ENCODE measurements at places on chromosomes 7 and 10.

DNA sequence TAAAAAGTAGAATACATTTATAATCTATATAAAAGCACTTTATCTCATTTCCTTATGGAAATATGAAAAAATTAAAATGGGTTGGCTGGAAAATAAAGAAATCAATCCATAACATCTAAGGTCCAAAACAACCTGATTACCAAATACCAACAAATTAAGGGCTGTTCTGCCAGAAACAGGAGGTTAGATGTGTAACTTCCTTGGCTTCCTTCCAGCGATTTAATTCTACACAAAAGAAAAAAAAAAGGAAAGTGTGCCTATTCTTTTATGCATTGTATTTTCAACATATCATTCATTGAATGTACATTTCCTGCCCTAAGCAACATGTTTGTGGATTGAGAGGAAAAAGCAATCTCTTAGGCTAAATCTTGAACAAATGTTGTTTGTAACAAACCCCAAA is 36.2 kb upstream of the USP6NL start:
- DNase-seq, result no peak

- no peak for DNase-seq
Observed at GRCh38 chr10:130871406-130871805, 440.1 kb downstream of the TCERG1L start.

DNA sequence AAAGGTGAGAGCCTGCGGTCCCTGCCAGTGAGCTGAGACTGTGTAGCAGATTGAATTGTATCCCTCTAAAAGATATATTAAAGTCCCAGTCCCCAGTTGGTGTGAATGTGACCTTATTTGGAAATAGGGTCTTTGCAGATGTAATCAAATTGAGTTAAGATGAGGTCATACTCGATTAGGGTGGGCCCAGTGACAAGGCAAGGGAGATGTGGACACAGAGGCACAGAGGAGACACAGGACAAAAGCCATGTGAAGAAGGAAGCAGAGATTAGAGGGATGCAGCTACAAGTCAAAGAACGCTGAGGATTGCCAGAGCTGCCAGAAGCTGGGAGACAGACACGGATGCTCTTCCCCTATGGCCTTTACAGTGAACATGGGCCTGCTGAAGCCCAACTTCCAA is 104.3 kb downstream of the CLEC2L start:
- no peak for DNase-seq

GRCh38 chr7:108461840-108462239 is 5.6 kb upstream of the NRCAM start:
- DNase-seq, result no peak

DNA sequence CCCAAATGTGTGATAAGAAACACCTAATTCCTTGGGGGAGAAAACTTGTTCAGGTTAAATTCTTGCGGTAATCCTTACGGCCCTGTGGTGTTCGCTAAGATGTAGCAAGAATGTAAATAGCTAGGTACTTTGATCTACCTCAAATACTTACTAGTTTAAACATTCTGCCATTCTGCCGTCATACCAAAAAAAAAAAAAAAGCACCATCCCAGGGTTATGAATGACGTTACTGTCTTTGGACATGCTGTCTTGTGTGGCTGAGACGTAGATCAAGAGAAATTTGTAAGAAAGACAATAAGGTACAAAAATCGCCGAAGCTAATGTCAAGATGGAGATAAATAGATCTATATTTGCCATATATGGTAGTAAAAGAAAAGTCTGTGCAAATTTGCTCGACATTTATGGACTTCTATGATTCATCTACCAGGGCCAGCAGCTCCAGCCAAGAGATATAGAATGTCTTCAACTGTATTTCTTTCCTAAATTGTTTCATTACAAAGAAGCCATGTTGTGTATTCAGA is 195.6 kb downstream of the CUX1 start:
- DNase-seq, result no peak

GRCh38 chr10:68223535-68224165 is 8.3 kb downstream of the ATOH7 start:
- DNase-seq, result no peak

- no peak for DNase-seq
Observed at GRCh38 chr7:17535776-17536175, 237.3 kb downstream of the AHR start.

GRCh38 chr7:20449176-20449575 is 118.5 kb downstream of the ITGB8 start:
- DNase-seq, result no peak

GRCh38 chr10:48594371-48594770 is 10.5 kb downstream of the ARHGAP22 start:
- no peak for DNase-seq

DNA sequence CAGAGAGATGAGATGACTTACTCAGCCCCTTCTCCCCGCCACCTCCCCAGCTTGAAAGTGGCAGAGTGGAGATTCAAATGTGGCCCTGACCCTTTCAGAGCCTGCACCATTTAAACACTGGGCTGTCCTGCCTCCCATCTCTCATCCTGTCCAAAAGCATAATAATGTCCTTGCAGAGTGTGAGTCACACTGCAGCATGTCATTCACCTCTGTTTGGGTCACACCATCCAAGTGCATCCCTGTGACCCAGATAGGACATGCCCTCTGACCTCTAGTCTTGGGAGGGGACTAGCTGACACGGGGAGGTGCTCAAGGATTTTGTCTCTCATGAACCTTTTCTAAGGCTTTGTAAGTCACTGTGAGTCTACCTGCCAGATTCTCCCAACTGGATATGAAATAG is 89.1 kb upstream of the PDCD4 start:
- no peak for DNase-seq

GRCh38 chr7:139876622-139877283 is 47.7 kb downstream of the TBXAS1 start:
- no peak for DNase-seq

GRCh38 chr7:123351516-123352505 is 152.0 kb upstream of the SLC13A1 start:
- DNase-seq, result no peak

DNA sequence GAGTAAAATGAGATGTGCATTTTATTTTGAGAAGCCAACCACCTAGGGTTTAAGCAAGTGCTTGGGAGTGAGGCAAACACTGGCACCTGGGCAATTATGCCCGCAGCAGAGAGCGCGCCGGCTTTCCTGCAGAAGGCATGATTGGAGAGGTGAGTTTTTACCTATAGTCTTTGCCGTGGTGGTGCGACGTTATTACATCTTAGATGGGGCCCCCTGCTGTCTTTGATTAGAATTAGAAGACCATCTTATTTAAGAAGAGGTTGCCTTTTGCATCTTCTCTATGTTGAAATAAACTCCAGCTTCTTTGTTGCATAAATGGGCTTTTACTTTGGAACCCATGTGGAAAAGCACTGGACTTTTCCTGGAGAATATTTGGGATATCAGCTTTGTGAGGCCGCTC is 409.5 kb downstream of the GLRX3 start:
- no peak for DNase-seq

DNA sequence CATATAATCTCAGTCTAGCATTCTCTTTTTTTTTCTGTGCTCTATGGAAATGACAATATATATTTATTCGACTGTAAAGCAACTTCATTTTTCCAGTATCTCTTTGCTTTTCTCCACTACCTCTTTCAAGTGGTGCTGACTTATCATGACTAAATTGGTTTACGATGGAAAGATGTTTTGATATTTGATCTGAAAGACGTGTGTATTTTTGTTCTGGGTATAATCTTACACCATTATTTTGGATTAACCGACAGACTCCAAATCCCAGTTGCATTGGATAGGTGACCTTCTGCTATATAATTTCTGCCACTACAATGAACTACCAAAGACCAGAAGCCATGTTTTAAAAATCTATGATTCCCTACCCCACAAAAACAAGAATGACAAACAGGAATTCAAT is 380.5 kb upstream of the NFE2L3 start:
- DNase-seq, result no peak

- DNase-seq, result no peak
Observed at GRCh38 chr10:67296926-67297325, 371.1 kb downstream of the LRRTM3 start.

GRCh38 chr7:11005202-11005601 is 31.5 kb downstream of the PHF14 start:
- no peak for DNase-seq

GRCh38 chr10:13922586-13922985 is 335.8 kb downstream of the PRPF18 start:
- DNase-seq, result no peak

- no peak for DNase-seq
Observed at GRCh38 chr7:99012722-99013121, 131.2 kb downstream of the SMURF1 start.

DNA sequence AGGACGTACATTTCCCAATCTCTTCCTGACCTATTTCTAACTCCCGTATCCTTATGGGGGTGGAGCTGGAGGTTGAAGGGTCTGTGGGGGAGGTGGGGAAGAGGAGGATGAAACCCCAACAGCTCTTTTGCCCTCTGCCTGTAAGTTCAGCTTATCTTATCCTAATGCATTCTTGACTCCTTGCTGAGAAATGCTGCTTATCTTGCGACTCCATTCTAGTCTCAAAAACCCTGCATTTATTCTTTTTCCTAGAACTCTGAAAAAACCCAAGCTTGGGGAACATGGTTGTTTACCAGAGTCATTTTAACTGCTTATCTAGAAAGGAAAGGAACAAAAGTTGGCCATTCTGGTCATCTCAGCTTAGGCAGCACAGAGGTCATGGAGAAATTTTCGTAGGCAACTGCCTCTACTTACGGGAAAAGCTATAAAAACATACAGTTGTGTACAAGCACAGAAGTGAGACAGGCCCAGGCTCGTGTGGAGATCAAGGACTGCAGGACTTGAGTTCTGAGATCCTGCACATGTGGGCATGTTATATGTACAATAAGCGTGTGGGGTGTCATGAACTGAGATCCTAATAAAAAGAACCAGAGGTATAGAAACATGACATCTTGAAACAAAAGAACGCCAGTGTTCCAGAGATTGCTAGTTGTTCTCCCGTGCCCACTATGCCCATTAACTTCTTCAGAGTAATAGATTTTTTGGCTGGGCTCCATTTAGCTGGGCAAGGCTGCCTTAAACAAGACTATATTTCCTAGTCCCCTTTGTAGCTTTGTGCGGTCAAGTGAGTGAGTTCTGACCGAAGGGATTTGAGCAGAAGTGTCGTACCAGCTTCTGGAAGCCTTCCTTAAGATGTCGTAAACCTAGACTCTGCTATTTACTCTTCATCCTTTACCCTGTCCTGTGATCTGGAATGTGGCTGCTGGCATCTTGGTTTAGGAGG is 9.6 kb downstream of the INMT start:
- no peak for DNase-seq
